ENCODE measurements at places on chromosomes 6 and 20.

DNA sequence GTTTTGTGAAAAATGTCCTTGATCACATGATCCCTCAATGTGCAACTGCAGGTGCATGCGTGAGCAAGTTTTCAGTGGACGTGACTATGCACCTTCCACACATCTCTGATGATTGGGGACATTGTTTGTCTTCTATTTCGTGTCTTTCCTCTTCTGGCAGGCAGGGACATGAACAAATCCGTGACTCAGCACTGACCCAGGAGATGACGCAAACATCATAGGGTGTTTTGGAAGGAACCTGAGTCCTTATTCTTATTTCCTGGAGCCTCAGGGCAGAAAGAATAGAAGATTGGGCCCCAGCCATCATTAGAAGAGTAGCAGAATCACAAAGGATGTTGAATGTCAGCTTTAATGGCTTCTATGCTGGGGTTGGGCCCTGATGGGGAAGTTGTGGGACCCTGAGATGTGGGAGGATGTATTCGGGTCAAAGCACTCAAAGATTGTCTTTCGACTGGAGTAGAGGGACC, 11.9 kb upstream of the SIRPD start:
- no peak for DNase-seq

GRCh38 chr6:107360476-107360875, 98.9 kb downstream of the PDSS2 start:
- no peak for DNase-seq

GRCh38 chr6:305371-306206, 13.3 kb downstream of the DUSP22 start:
- no peak for DNase-seq

- no peak for DNase-seq
Observed at GRCh38 chr6:148866657-148867268, 119.9 kb downstream of the UST start.

DNA sequence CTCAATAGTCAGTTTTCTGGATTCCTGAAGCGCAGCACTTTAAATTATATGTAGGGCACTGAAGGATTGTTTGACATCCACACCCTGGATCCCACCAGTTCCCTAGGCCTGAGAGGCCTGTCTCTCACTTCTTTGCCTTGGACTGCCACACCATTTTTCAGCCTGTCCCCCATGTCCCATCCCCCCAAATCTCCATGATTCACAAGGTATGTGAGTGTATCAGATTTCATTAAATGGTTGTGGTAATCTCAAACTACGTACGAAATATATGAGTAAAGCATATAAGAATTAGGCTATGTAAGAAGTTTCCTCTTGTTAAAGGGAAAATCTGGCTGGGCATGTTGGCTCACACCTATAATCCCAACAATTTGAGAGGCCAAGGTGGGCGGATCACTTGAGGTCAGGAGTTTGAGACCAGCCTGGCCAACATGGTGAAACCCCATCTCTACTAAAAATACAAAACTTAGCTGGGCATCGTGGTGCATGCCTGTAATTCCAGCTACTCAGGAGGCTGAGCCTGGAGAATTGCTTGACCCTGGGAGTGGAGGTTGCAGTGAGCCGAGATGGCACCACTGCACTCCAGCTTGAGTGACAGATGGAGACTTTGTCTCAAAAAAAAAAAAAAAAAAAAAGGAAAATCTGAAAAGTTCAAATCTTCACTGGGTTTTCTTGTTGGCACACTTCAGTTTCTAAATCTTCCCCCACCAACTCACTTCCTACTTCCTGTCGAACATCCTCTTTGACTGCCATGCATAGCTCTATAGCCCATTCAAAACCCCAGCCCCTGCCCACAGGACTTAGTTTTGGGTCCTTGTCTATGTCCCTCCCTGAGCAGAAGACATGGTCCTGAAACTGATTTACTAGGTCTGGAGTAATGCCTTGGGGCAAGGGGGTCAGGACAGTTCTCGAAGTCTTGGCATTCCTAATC, 97.3 kb upstream of the SHLD1 start:
- DNase-seq, result no peak

GRCh38 chr20:50930139-50930975, 880 bp downstream of the ADNP start:
- no peak for DNase-seq

GRCh38 chr6:44258325-44258863, 1.1 kb upstream of the SLC35B2 start:
- DNase-seq, result no peak

- DNase-seq, result no peak
Observed at GRCh38 chr6:116286773-116287358, 7.1 kb upstream of the TSPYL1 start.

DNA sequence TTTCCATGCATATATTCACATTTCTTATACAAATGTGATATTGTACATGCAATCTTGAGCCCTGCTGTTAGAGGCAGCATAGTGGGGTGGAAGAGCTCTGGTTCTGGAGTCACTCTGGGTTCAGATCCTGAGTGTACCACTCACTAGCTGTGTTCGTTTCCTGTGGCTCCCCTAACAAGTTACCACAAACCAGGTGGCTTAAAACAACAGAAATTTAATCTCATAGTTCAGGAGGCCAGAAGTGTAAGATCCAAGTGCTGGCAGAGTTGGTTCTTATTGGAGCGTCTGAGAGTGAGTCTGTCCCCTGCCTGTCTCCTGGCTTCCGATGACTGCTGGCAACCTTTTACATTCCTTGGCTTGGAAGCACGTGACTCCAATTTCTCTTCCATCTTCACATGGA, 115.6 kb downstream of the MAP3K7 start:
- no peak for DNase-seq

DNA sequence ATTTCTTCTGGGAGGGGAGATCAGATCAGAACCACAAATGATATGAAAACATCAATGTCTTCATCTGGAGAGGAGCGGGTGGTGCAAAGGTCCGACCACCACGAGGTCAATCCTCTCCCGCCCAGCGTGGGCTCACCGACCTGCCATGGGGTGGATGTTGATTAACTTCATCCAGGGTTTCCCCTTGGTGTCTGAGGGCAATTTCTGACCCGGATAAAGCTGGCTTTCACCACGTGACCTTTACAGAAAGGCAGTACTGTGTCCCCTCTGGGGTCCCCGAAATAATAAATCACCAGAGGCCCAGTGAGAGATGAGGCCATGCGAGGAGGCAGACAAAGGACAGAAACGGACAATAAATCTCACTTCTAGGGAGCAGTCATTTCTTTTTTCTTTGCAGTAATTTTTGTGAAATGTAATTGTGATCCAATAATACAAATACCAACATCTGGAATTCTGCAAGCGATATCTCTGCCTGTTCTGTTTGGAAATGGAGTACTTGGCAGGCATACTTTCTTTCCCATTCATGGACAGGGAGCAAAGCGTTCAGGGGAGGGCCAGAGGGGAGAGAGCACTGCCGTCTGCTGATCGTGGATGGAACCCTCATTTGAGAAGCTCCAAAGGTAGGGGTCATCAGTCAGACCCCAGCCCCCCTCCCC, 55.1 kb upstream of the APCDD1L start:
- DNase-seq, result no peak

GRCh38 chr6:151412909-151413308, 21.6 kb upstream of the ZBTB2 start:
- DNase-seq, result no peak

DNA sequence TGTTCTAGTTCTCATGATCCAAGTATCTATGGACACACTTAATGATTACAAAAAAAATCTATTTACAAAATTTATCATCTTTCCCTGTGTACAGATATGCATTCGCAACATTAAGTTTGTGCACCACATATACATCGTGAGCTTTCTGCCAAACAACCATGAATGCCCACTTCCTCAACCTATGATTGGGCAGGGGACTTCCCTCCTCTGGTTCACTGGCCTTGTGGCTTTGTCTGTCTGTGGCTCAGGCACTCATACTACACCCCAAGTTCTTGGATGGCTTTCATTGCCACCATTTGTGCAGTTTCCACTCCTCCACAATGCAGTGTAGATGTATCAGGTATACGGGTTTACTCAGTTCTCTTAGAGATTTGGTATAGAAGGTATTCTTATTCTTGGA, 74.9 kb downstream of the HS3ST5 start:
- DNase-seq, result no peak

DNA sequence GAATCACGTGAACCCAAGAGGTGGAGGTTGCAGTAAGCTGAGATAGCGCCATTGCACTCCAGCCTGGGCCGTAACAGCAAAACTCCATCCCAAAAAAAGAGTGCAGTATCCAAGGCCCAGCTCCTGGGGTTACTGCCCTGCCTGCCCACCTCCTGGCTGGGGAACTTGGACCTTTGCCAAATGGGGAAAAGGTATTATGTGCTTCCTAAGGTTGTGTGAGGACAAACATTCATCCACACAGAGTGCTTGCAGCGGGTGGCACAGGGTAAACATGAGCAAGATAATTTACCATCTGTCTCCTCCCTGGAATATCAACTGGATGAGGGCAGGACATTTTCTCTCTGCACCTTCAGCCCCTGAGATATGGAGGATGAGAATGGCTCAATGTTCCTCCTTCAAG, 94.9 kb upstream of the POPDC3 start:
- DNase-seq, result no peak

DNA sequence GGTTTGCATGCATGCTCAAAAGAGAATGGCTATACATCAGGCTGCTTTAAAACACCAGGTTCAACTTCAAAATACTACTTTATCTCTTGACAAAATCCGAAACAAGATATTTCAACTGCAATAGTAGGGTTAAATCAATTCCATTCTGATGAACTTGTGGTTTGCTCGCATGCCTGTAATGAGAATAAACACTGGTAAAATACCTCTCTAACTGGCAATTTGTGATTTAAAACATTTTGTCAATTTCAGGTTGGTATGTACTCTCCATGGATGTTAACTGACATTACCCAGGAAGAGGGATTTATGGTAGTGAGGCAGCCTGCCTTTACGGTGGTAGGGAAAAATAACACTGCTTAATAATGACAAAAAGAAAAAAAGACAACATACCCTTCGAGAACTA, 74.4 kb downstream of the MBOAT1 start:
- DNase-seq, result no peak

- no peak for DNase-seq
Observed at GRCh38 chr20:47217482-47218446, 138.7 kb downstream of the ZMYND8 start.

- DNase-seq, result no peak
Observed at GRCh38 chr20:38136421-38137245, 28.4 kb downstream of the TGM2 start.

DNA sequence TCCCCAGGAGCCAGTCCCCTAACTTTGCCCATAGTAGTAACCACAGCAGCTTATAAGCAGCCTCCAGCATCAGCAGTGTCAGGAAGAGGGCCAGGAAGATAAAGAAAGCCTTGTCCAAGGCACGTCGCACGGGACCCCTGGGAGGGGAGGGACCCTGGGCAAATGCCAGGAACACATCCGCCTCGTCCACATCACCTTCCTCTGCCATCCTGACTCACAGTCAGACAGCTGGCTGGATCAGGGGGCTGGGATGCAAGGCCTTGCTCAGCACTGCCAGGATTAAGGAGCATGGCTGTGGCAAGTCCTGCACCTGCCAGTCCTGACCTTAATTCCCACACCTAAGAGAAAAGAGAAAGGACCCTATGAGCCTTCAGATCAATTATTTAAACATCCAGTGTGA, 11.5 kb upstream of the ZBTB22 start:
- no peak for DNase-seq

DNA sequence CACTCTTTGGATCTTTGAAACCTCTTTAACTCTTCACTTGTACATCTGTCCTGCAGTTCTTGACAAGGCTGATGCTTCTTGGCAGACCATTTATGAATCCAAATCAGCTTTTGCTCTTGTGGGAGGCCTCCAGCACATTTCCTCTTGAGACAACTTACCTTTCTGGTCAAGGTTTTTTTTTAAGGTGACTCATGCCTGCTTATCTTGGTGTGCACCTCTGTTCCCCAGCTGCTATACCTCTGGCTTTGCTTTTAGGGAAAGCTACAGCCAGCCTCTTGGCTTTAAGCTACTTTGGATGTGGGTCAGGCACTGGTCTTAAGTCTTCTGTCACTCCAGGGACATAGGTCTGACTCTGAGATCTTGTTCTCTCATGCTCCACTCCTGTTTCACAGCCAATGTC, 106.5 kb downstream of the PHF3 start:
- DNase-seq, result no peak

- no peak for DNase-seq
Observed at GRCh38 chr6:160919723-160920440, 71.7 kb upstream of the MAP3K4 start.

GRCh38 chr20:4875578-4876067, 125.7 kb downstream of the SLC23A2 start:
- DNase-seq, result no peak

DNA sequence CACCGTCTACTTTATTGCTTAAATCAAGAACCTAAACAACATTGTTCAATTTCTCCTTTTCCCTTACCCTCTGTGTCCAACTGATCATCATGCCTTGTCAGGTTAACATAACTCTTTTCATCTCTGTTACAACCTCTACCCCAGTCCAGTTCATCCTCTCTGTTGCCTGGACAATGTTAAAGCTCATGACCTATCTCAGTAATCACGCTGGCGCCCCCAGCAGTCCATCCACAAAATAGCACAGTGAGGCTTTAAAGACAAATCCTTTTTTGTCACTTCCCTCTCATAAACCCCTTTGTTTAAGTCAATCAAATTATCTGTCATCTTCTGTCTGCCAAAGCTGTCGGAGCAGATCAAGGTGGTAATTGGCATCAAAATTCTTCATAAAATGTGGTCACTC, 140.1 kb downstream of the QKI start:
- DNase-seq, result peak; percentile 20

GRCh38 chr6:45388328-45388727, 10.6 kb upstream of the SUPT3H start:
- no peak for DNase-seq

- no peak for DNase-seq
Observed at GRCh38 chr6:39646751-39647420, 78.3 kb downstream of the KIF6 start.

- DNase-seq, result no peak
Observed at GRCh38 chr6:37860226-37860839, 40.8 kb downstream of the ZFAND3 start.

- DNase-seq, result no peak
Observed at GRCh38 chr6:14335071-14335470, 217.5 kb downstream of the CD83 start.

- no peak for DNase-seq
Observed at GRCh38 chr6:169887529-169888140, 136.2 kb downstream of the ERMARD start.

GRCh38 chr6:15754035-15754705, 91.3 kb upstream of the DTNBP1 start:
- DNase-seq, result no peak

DNA sequence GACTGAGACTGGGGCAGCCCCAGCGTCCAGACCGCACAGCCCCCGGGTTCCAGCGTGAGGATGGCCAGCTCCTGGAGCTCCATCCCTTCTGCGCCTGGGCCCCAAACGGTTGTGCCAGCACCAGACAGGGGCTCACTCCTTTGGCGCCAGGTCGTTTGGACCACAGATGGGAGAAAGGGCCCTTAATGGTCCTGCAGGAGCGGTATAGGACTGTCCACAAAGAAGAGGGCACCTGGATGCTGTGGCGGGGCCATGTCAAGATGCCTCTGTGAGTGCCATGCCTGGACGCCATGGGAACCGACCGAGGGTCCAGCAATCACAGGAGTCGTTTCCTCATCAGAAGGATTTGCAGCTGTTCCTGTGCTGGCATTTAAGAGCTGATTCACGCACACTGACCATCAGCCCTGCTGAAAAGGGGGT, 82.7 kb downstream of the DLL1 start:
- no peak for DNase-seq

Data from stimulated activated CD8-positive, alpha-beta memory T cell treated with anti-CD3 and anti-CD28 coated beads, Interleukin-4, amount 100 ng/mL, for 1 hour (primary cell).